Tibial nerve (tissue), 4 donors: ENCODE measurements at places on chromosomes 6 and 20. TPM values are rescaled to one million over a fixed set of nuclear protein-coding genes. Genes with fewer than 3 reads are reported as not detected.

Gene F13A1
- total RNA-seq = 94.2 TPM

Gene MAP3K4
- total RNA-seq = 50.9 TPM

Gene PRDM13
- not detected for total RNA-seq

Gene OPN5
- total RNA-seq = not detected

Gene SDCBP2
- 1.9 TPM for total RNA-seq

Gene SLC22A7
- total RNA-seq = not detected

Gene FOXF2
- 2.4 TPM for total RNA-seq

Gene GRM1
- not detected for total RNA-seq

Gene TCF15
- not detected for total RNA-seq

Gene ERVFRD-1
- not detected for total RNA-seq

Gene BPIFB2
- total RNA-seq = not detected

Gene TBX18
- total RNA-seq = 63.7 TPM

Gene RSPO3
- total RNA-seq = 24.1 TPM

Gene OLIG3
- total RNA-seq = not detected

Gene HLA-DQA2
- 1.8 TPM for total RNA-seq

Gene SPO11
- total RNA-seq = not detected

Gene ETV7
- 1.0 TPM for total RNA-seq

Gene NHLRC1
- total RNA-seq = 3.9 TPM

Gene COX4I2
- 4.2 TPM for total RNA-seq

Gene ANKRD66
- not detected for total RNA-seq

Gene GSTA2
- total RNA-seq = not detected

Gene AKIRIN2
- 22.6 TPM for total RNA-seq

Gene TMC2
- 0.22 TPM for total RNA-seq

Gene PI3
- total RNA-seq = not detected

Gene LGSN
- not detected for total RNA-seq

Gene CDSN
- not detected for total RNA-seq

Gene BIRC7
- 47.1 TPM for total RNA-seq
